NCI-H2081 (cell line): ENCODE measurements at places on chromosomes 2 and 18.

DNA sequence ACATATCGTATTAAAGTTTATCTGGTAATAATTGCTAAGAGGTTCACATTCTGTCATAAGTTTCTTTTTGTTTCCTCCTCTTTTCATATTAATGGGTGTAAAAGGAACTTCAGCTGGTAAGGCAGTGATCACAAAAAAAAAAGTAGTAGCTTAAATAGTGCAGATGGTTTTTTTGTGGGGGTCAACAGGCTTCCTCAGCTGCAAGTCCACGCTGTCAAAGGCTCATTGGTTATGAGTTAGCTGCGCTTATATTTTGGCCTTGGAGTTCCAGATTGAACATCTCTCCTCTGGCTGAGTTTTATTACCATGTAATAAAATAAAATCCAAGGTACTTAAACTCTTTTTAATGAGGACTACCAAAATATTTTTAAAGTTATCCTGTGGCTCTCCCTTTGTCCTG, 277.0 kb upstream of the ZEB2 start:
- DNase-seq: no peak

GRCh38 chr2:75592030-75592429, 31.3 kb upstream of the EVA1A start:
- peak; percentile 11 for DNase-seq

GRCh38 chr2:62577994-62578781, 72.2 kb upstream of the TMEM17 start:
- no peak for DNase-seq

DNA sequence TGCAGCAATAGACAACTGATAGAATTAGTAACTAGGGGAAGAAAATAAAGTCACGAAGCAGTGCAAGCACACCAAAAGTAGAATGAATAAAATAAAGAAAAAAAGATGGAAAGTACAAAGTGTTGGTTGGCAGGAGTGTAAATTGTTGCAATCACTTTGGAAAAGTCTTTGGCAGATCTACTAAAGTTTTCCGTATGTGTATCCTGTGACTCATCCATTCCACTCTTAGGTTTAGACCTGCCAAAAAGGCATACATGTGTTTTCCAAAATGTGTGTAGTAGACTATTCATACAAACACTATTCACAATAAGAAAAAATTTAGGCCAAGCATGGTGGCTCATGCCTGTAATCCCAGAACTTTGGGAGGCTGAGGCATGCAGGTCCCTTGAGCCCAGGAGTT, 282.1 kb upstream of the FSIP2 start:
- DNase-seq: no peak

DNA sequence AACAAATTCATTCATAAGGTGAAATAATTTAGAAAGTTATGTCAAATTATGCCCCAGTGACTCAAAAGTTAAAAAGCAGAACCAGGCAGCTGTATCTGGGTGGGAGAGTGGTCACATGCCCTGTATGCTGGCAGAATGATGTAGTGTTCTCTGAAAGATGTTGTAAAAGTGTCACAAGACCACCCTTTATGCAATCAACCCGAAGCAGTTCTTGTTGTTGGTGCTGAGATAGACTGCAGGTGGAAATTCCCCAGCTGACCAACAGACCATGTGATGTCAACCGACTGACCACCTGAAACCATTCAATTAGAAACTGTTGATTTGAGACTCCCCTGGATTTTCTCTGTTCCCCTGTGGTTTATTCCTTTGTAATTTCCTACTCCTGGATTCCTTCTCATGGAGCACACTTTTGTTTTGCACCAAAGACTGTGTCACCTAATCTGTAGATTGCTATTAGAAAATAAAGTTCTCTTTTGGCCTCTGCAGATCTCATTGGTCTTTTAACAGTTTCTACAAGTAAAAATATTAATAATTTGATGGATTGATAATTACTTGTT, 1341.3 kb upstream of the LRRTM1 start:
- no peak for DNase-seq

DNA sequence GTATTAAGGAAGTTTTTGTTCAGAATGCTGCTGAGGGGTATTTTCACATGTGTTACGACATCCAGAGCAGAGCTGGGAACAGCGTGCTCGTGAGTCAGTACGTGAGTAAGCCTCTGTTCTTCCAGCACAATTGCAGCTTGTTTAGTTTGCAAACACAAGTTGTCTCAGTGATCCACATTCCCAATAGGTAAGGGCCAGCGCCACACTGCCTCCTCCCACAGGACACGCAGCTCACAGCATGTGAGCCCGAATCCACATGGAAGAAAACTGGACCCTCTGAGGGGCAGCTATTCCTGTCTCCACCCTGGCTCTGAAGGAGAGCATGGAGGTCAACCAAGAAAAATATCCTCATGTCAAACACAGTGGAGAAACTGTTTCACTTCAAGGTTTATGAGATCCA, 173.9 kb upstream of the PID1 start:
- no peak for DNase-seq

GRCh38 chr2:76288598-76288997, 577.9 kb upstream of the GCFC2 start:
- no peak for DNase-seq

DNA sequence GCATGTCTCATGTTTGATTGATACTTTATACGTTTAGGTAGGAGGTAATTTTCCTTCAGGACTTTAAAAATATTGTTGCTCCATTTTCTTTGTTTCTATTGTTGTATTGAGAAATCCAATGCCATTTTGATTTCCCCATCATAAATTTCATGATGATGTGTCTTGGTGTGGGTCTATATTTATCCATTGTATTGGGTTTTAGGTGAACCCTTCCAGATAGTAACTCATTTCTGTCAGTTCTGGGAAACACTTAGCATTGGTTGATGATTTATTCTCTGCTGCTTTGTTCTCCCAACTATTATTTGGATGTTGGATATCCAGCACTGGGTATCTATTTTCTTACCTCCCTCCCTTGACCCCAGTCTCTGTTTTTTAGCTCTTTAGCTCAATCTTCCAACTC, 10.0 kb downstream of the MRPL19 start:
- DNase-seq: no peak

GRCh38 chr2:77567723-77568122, 45.5 kb upstream of the LRRTM4 start:
- no peak for DNase-seq

DNA sequence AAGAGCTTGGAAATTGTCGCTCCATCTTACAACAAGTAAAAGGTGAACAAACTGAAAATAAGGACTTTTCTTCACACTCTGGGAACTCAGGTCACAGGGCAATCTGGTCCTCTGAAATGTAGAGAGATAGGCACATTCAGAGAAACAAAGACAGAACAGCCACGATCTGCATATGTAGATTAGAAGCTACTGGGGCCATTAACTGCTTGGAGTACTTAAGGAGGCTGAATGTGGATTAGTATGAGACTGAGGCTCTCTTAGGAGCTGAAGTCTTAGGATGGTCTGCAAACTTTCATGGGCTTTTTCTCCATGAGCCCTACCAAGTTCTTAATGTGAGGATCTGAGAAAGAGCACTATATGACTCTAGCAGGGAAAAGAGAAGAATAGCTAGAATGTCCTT, 265.3 kb upstream of the NXPH2 start:
- DNase-seq: no peak

DNA sequence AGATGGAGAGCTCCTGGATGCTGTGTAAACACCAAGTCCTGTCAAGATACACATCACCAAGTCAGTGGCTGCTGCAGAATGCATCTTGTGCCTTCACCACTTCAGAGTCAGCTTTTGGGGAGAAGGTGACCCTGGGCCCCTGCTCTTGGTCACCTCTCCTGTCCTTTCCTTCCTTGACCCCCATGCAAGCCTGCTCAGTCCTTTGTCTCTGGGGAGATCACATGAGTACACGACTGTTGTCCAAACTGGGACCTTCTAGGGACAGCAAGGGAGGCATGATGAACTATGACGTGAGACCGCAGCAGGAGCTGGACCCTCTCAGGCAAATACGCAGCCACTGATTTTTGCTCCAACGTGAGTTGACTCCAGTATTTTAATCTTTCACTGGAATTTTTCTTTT, 706.9 kb upstream of the ID2 start:
- no peak for DNase-seq

- DNase-seq: no peak
Observed at GRCh38 chr2:20491739-20492531, 45.1 kb downstream of the RHOB start.

- no peak for DNase-seq
Observed at GRCh38 chr2:11873356-11874154, 127.1 kb downstream of the LPIN1 start.

- DNase-seq: no peak
Observed at GRCh38 chr2:120508567-120509041, 162.7 kb downstream of the INHBB start.

DNA sequence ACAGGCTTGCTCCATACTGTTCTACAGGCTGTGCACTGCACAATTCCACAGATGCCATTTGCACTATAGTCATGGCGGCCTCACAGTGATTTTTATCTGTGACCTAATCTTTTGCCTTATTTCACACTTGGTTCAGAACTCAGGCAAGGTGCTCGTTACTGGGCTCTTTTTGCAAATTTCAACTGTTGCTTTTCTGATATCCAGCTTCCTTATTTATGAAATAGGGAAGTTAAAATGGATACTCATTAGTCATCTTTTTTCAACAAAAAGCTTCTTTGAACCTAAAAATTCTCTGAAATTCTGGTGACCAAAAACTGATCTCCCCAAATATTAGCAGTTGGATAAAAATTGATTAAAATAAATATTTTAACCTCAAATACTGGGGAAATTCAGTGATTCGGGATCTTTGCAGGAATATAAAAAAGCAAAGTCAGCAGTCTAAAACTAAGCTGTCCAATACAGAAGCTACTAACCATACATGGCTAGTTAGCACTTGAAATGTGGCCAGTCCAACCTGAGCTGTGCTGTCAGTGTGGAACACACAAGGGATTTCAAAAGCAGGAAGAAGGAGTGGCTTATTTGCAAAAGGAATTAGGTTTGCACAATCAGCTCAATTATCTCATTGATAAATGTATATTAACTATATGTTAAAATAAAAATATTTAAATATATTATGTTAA, 134.4 kb downstream of the COL4A4 start:
- DNase-seq: no peak

GRCh38 chr2:191933307-191934105, 86.6 kb upstream of the CAVIN2 start:
- DNase-seq: no peak

GRCh38 chr18:21112140-21112473, 494 bp upstream of the ROCK1 start:
- no peak for DNase-seq

DNA sequence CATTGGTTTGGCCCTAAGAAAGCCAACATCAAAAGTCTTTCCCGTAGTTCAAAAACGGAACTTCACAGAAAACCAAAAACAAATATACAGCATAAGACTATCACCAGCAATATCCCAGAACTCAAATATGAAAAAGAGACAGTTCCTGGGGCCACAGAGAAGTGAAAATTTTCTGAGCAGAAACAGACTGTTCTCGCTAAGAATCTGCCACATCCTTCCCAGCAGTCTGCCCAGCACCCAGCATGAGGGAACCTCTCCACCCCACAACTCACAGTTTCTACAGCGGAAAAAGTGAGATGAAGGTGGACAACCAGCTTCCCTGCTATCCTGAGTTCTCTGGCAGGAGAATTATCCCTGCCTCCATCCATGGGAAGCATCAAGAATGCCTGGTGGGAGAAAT, 26.7 kb upstream of the TMEM163 start:
- DNase-seq: no peak

- DNase-seq: no peak
Observed at GRCh38 chr18:49548229-49548636, 13.6 kb upstream of the LIPG start.

DNA sequence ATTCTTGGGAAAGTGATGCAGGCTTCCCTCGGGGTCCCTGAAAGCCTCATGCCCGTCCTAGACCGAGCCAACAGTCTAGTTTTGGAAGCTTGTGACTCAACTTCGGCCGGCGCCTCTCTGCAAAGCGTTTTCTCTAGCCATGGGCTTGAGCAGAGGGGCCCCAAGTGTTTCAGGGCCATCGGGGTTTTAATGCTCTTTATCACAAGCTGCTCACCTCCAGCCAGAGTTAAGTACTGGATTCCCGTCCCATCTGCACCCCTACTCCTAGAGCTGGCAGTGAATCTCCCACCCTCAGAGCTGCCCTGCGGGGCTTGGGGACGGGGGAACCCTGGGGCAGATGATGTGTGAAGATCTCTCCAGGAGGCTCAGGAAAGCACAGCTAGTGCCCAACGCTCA, 7.3 kb downstream of the RAX start:
- no peak for DNase-seq

DNA sequence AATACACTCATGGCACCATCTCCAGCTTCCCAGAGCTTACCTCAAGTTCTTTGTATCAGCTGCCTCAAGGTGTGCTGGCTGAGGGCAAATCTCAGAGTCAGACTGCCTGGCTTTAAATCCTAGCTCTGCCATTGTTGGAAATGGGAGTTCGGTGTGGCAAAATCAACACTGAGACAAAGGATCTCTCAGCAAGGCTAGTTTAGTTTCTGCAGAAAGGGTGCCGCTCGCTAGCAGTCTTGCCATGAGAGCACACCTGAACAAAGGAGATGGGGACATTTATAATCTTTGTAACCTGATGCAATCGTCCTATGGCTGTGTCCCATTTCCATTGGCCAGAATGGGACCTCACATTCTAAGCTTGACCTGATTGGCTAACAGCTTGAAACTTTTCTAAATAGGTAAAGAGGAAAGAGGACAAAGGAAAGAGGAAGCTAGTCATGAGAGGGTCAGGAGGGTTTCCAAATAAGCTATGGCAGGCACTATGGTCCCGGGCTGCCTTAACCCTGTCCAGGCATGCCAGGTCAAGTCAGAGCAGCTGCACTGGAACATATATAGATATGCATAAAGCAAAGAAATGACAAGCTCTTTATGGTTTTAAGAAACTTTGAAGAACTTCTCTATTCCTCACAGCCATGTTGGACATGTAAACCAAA, 4.3 kb upstream of the UBE2F start:
- no peak for DNase-seq

DNA sequence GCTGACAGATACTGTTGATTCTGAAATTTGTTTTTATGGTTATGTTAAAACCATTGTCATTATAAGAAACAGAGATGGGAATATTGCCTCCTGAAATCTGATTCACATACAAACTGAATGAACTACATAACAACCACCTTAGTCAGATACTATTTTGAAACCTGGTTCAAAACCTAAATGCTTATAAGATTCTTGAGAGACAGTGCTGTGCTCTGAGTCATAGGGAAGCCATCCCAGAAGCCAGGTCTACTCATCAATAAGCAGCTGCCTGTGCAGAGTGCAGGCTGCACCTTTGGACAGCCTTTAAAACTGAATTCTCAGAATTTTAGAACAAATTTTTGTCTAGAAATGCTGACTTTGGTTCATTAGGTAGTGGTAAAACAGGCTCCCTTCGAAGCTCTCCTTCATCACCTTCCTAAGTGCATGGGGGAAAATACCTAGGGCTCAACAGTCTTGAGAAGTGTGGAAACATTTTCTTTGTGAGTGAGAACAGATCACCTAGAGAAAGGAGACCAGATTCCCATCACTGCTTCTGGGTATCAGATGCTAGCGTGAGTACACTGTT, at the start of gene SERPINB7:
TSS of gene SERPINB7 (plus strand) at position 253 of the 565 bp plus-strand sequence. CDS start 6,955 bp downstream, outside the sequence.
- DNase-seq: no peak
